ENCODE measurements at places on chromosomes 12 and 14. TPM values are rescaled to one million over a fixed set of nuclear protein-coding genes. Genes with fewer than 3 reads are reported as not detected.

Gene RHEBL1
- 1.1 TPM for total RNA-seq

Gene RNASE3
- total RNA-seq: not detected

Gene PABPN1
- total RNA-seq: 184 TPM

Gene NANOG
- total RNA-seq: 0.06 TPM

Gene MMP19
- not detected for total RNA-seq

Gene CCDC175
- total RNA-seq: not detected

Gene RFLNA
- 4.5 TPM for total RNA-seq

Gene SMARCD1
- total RNA-seq: 108 TPM

Gene PSMC1
- total RNA-seq: 164 TPM

Gene KRT76
- total RNA-seq: not detected

Gene CIROP
- total RNA-seq: 0.15 TPM

Gene CCDC184
- total RNA-seq: 1.7 TPM

Gene SMCO2
- not detected for total RNA-seq

Gene NFATC4
- total RNA-seq: 117 TPM

Gene FLRT2
- total RNA-seq: 5.8 TPM

DNA sequence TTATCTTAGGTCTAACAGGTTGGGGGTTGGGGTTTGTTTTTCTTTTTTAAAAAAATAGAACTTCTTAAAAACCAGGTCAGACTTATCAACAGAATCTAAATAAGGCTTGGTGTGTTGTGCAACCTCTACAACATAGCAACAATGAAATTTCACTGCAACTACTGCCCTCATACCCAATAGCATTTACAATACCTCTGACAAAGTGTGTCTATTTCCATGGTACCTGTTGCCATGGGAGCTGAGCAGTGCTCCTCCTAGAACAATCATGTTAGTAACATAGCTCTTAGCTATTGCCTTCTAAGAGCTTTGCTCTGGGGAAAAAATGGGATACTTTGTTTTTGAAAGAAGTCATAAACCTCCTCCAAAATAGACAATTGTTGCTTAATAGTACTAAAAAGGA, 103.3 kb upstream of the CCDC175 start:
- peak; percentile 27 for DNase-seq

DNA sequence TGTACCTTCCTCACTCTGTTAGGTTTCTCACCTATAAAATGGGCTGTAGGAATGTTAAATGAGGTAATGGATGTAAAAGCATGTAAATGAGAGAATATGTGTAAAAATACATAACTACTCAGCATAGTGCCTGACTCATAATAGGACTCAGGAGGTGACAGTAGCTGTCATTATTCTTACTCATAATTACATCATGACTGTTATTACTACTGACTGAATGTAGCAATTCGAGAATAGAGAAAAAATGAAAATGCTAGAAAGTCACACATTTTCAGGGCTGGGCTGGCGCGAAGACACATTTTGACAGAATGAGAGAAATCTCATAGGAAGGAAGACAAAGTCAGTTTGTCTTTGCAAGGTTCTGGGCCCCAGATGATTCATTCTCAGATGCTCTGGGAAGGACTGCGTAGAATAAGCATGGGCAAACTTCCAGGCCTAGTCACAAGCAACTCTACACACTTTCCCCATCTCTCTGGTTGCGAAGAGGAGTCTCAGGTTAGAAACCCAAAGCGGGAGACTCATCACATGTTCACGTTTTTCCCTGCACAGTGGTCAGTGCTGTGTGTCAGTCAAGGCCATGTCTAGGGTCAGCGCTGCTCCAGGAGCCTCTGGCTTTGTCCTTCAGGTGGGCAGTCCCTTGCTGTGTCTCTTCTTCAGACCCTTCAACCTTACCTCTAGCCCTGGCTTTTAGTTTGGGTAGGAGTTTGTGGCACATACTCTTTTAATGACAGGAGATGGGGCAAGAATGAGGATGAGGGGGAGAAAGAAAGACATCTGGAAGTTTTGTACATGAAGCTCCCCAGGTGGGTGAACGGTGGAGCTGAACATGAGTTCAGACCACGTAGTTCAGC, 8.4 kb downstream of the GPRC5A start:
- DNase-seq: no peak

DNA sequence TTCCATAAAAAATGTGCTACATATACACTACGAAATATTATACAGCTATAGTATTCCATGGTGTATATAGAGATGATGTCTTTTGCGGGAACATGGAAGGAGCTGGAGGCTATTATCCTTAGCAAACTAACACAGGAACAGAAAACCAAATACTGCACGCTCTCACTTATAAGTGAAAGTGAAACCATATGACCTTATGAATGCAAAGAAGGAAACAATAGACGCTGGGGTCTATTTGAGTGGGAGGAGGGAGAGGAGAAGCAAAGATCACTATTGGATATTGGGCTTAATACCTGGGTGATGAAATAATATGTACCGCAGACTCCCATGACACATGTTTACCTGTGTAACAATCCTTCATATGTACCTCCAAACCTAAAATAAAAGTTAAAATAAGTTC, 142.8 kb downstream of the LRFN5 start:
- peak; percentile 36 for DNase-seq

DNA sequence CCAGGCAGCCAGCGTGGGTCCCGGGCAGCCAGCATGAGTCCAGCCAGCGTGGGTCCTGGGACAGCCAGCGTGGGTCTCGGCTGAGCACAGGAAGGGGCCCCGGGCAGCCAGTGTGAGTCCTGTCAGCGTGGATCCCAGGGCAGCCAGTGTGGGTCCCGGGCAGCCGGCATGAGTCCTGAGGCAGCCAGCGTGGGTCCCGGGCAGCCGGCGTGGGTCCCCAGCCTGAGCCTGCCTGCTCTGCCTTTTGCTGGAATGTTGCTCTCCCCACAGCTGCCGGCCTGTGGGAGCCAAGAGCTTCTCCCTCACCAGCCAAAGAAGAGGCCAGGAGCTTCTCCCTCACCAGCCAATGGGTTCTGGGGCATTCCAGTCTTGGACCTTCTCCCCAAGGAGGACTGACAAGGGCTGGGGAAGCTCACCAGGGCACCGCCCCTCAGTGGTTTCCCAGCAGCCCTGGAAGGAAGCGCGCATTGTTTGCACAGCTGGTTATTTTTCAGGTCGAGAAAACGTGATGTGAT, 15.0 kb upstream of the RFLNA start:
- no peak for DNase-seq

GRCh38 chr12:67391034-67391433, 121.9 kb downstream of the CAND1 start:
- DNase-seq: no peak

DNA sequence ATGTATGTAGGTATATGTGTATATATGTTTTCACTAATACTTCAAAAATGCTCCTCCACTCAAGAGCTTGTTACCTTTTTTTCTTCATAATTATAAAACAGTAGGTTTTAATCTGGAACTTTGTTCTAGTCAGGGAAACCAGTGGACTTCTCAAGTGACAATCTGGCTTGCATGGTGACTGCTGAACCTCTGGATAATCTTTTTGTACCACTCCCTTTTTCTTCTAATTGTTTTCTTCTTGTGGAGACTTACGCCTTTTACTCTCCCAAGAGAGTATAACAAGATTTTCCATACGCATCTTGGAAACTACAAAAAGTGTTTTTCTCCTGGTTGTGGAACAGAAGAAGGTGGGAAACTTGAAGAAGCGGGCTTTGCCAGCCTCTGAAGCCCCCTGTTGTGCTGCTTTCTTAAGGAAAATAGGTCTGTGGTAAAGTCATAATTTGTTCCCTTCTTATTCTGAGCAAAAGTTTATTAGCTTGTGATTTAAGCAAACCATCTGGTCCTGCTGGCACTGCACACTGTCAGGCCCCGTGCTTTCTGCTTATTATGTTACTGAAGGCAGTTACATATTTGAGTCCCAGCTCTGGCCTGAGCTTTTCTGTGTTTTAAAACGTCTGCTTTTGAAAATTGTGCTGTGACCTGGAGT, 291.8 kb downstream of the ERC1 start:
- no peak for DNase-seq

- no peak for DNase-seq
These were observed 15.3 kb downstream of the MEG3 start for GRCh38 chr14:100841066-100841760.

DNA sequence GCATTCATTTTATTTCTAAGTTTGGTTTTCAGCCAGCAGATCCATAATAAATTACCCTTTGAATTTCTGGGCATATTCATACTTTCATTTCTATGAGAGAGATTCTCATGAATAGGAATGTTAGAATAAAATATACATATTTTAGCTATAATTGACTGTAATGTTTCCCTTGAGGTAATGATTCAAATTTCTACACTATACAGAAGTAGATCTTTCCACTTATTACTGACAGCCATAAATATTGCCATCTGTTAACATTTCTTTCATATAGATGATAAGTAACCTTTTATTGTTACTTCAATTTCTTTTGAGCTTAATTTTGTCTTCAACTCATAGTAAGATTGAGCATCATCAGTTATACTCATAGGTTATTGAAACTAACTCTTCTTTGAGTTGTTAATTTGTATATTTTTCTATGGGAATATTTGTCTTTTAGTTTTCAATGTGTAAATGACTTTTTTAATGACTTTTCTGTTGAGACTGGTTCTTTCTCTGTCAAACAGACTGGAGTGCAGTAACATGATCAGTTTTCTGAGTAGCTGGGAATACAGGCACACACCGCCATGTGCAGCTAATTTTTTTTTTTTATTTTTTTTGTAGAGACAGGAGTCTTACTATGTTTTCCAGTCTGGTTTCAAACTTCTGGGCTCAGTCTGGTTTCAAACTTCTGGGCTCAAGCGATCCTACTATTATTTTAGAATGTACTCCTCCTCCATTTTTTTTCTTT, 991.6 kb downstream of the SLC6A15 start:
- no peak for DNase-seq

- no peak for DNase-seq
These were observed 585.4 kb downstream of the SNAPC1 start for GRCh38 chr14:62347562-62348011.

- DNase-seq: peak; percentile 75
These were observed 67.8 kb upstream of the CAPRIN2 start for GRCh38 chr12:30822385-30823155.

DNA sequence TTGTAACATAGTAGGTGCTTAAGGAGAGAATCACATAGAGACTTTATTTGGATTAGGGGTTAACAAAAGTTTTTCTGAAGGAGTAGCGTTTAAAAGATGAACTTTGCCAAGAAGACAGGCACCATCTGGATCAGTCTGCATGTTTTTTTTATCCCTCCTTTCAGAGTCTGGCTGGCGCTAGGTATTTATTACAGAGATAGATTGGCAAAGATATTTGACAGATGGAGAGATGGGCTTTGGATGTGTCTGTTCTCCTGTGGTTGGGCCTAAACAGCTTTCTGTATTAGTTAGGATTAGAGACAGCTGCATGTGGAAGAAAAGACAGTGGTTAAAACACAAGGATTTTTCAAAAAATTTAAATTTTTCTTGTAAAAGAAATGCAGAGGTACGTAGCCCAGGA, 133.9 kb downstream of the C12orf75 start:
- DNase-seq: no peak

- no peak for DNase-seq
These were observed 43.8 kb upstream of the CSRNP2 start for GRCh38 chr12:51127050-51127729.

GRCh38 chr12:92446083-92446460, 256.7 kb upstream of the PLEKHG7 start:
- no peak for DNase-seq

DNA sequence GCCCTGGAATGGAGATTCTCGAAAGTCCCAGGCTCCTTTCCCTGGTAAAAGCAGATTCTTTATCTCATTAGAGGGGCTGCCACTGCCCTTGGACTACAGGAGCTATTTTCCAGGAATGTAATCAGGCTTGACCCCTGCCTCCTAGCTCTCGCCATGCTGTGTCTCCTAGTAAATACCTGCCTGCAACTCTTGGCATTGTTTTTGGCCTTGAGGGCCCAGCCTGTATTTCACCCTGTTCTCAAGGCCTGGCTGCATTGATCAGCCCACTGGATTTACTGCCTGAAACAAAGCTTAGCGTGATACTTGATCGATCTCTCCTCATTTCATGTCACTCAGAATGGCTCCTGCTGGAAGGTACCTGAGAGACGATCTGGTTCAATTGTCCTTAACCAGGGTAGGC, 273.7 kb downstream of the CACNA1C start:
- DNase-seq: peak; percentile 36

DNA sequence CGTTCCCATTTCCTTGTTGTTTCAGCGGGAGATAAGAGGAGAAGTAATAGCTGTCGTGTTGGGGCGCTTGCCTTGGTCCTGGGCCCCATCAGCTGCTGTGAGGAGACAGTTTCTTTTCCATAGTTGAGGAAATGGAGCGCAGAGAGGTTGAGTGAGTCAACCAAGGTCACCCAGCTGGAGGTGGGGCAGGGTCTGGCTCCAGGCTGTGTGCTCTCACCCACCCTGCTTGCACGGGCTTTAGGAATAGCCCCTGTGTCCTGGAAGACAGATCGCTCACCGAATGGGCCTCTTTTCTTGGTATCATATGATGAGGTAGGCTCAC, 165.7 kb upstream of the RTL1 start:
- DNase-seq: no peak

- DNase-seq: peak; percentile 49
These were observed 158.6 kb upstream of the PARP11 start for GRCh38 chr12:4031703-4032291.

DNA sequence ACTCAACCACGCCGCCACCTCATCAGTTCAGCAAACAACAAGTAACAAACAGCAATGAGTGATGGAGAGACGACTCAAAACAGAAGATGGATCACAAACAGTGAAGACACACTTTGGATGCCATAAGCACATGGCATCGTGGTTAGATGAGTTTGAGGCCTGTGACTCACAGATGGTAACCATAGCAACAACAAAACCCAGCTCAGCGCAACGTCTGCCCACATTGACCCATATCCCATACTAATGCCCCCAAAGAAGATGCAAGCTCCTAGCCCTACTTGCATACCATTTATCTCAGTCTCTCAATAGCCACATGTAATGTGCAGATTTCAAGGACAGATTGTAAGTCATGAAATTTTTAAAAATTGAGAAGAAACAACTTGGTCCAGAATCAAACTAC, 1322.3 kb upstream of the TMEM132C start:
- DNase-seq: no peak
